ENCODE measurements at places on chromosomes 2 and 18.
A peak's percentile ranks its signal among the peaks of the same experiment; 100 is the strongest.

GRCh38 chr2:54404270-54404669, 51.9 kb upstream of the SPTBN1 start:
- DNase-seq = no peak

- no peak for DNase-seq
Measured at GRCh38 chr2:224221455-224221913, 180.4 kb downstream of the FAM124B start.

GRCh38 chr18:35592298-35592697, 10.8 kb downstream of the GALNT1 start:
- DNase-seq = no peak

DNA sequence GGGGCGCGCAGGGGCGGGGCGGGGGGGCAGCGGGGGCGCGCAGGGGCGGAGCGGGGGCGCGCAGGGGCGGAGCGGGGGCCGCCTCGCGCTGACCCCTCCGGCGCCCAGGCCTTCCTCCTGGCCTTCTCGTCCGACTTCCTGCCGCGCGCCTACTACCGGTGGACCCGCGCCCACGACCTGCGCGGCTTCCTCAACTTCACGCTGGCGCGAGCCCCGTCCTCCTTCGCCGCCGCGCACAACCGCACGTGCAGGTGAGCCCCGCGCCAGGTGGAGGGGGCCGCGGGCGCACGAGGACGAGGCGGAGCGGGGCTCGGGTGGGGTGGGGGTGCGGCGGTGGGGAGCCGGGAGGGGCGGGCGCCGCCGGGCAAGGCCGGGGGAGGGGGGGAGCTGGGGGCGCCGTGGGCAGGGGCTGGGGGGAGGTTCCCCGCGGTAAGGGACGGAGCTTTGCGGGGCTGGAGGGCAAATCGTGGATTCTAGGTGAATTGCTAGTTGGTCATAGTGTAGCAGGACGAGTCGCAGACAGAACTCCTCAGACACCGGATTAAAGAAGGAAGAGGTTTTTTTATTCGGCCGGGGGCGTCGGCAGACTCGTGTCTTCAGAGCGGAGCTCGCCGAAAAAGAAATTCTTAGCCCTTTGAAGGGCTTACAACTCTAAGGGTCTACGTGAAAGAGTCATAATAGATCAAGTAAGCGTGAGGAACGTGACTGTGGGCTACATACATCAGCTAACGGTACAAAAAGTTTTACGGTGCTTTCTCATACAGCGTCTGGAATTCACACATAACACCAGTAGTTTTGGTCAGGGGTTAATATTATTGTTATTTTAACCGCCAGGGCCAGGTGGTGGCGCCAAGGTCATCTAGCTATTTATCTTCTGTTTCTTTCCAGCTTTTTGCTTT, 29.9 kb downstream of the ANO7 start:
- peak; percentile 77 for DNase-seq

DNA sequence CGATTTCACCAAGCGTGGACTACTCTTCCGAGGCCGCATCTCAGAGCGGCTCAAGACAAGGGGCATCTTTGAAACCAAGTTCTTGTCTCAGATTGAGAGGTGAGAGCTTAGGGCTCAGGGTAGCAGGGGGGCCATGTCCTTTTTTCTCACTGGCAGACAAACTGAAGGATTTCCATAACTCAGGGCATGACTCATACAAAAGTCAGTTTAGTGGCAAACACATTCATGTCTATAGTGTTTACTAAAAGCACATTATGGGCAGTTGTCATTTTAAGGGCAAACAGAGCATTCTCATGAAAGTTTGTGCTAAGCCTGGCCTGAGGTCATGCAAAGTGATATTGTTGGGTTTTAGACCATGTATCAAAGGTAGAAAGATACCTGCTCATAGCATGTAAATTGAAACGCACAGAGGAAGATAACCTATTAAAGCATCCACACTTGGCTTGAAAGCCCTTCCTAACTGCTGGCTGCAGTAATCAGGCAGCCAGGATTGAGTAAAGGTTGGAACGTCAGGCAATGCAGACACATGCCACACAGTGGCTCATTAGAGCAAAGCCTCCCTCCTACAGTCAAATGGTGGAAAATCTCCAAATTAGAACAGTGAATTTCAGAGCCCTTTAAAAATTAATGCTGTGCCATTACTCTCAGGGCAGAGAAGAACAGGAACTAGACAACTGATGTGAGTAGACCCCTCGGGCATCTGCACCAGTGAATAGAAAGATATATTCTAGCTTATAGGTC, 54.2 kb downstream of the HK2 start:
- no peak for DNase-seq
